ENCODE measurements at places on chromosomes 2 and 18.

- DNase-seq, result no peak
These were observed 47.0 kb downstream of the COBLL1 start for GRCh38 chr2:164794432-164795231.

- no peak for DNase-seq
These were observed 18.7 kb upstream of the CCBE1 start for GRCh38 chr18:59715966-59716369.

DNA sequence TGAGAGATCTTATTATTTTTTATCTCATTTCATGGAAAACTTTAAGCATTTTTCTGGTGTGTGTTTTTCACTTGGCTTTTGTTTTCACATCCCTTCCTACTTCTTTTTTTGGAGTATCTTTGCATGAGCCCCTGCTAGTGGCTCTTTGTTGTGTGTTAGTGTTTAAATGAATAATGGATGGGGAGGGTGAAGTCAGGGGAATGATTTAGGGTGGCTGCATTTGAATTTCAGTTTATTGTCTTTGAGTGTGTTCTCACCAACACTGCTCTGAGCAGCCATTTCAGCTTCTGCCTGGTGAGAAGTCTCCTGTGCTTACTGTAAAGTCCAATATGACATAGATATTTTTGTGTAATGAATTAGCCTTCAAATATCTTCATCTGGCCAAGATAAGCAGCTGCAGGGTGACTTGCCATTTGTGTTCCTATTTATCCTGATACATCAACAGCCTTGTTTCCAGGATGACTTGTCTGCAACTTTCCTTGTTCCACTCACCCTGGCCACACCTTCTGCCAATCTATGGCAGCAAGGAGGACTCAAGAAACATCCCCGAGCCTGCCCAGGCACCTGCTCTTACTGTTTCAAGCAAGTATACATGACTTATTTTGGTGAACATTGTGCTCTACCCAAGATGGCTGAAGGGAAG lies 182.6 kb downstream of the PDE11A start:
- DNase-seq, result no peak

GRCh38 chr2:131104487-131105155 lies 515 bp upstream of the PLEKHB2 start:
- peak; percentile 76 for DNase-seq

DNA sequence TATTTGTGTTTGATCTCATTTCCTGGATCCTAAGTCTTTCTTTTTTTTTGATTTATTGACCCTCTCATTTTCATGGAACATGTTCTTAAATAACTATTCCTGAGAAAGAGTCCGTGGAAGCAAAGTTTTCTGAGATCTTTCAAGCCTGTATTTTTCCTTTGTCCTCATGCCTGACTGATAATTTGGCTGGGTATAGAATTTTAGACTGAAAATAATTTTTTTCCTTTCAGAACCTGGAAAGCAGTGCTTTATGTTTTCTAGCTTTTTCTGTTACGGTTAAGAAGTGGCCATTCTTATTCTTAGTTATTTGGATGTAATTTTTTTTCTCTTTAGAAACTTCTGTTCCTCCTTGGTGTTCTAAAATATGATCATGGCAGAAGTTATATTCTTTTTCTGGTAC lies 82.5 kb downstream of the SEMA4F start:
- no peak for DNase-seq

DNA sequence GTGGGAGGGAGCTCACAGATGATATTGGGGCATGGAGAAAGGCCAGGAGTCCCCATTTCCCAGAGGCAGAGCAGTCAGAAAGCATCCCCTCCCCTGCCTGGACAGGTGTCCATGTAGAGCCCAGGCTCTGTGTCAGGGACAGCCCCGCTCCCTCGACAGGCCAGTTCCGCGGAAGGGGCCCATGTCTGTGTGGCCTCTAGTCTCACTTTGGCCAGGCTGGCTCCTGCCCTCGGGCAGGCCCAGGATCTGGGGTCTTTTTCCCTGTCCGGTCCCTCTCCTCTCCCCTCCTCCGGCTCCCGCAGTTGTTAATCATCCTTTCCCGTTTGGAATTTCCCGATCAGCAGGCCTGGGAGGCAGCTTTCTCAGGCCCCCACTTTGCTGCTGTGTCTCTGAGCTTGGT lies 20.4 kb upstream of the PDIA6 start:
- no peak for DNase-seq

GRCh38 chr18:46920067-46920466 lies 2.7 kb downstream of the KATNAL2 start:
- DNase-seq, result no peak

GRCh38 chr18:27062802-27063201 lies 122.3 kb downstream of the CHST9 start:
- DNase-seq, result no peak

GRCh38 chr18:15165048-15165447 lies 417.1 kb downstream of the ANKRD30B start:
- DNase-seq, result no peak

DNA sequence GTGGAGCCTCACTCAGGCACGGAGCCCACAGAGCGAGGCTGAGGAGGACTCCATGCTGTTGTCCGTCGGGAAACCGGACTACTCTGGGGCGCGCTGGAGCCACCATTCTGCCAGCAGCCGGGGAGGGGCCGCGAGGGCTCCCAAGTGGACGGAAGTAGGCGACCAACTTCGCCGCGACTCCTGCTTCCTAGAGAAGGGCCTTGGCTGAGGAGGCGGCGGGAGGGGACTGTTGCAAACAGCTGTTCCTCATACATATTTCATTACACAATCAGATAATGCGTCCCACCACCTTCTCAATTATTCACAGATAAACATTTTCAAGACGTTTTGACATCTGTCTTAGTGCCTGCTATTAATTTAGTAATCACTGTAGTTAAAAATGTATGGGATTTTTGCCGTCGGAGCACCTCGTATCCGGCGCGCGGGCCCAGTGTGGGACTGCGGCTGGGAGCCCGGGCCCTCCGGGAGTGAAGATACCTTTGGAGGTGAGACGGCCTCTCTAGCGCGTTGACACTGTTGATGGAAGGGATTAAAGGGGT lies 11.7 kb upstream of the SIX3 start:
- peak; percentile 33 for DNase-seq

GRCh38 chr2:235467588-235467987 lies 26.3 kb upstream of the AGAP1 start:
- DNase-seq, result peak; percentile 6

GRCh38 chr2:207133820-207134519 lies 31.8 kb downstream of the KLF7 start:
- no peak for DNase-seq

DNA sequence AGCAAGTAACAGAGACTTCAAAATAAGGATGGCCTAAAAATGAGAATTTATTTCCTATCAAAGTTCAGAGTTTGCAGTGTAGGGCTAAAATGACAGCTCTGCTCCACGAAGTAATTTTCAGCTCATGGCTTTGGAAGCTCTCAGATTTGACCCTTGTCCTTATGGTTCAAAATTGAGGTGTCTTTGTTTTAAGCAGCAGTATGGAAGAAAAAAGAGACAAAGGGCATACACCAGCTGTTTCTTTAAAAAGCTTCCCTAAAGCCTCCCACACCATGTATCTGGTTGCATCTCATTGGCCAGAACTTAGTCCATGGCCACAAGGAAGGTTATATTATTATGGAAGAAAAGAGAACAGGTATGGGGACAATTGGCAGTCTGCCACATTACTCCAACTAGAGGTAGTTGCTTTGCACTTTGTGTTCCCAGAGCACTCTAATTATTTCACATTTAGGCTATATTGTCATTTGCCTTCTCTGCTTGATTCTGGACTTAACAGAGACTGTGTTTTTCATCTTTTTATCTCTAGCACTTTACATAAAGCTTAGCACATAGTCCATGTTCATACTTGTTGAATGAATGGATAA lies 180.4 kb downstream of the MCFD2 start:
- DNase-seq, result no peak
